ENCODE measurements at places on chromosomes 2 and 18. TPM values are rescaled to one million over a fixed set of nuclear protein-coding genes. Genes with fewer than 3 reads are reported as not detected.
A peak's percentile ranks its signal among the peaks of the same experiment; 100 is the strongest.

- no peak for DNase-seq
Observed at GRCh38 chr2:219737270-219737691, 109.9 kb downstream of the SLC4A3 start.

GRCh38 chr2:38178556-38179419 is 102.8 kb upstream of the CYP1B1 start:
- no peak for DNase-seq

- no peak for DNase-seq
Observed at GRCh38 chr2:1995081-1995480, 250.8 kb upstream of the PXDN start.

DNA sequence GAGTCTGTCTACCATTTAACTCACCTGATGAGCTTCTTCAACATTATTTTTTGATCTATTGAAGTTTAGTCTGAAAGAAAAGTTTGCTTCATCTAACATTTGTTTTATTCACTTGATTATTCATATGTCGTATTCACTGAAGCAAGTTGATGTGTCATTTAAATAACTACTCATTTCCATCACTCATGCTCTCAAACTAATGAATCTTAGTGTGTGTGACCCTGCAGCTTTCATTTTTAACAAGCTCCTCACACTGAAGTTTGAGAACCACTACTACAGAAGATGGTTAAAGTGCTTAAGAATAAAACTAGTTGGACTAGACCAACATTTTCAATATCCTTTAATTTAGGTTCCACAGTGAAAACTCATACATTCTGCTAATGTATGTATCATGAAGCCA is 1.8 kb upstream of the ABI2 start:
- no peak for DNase-seq

DNA sequence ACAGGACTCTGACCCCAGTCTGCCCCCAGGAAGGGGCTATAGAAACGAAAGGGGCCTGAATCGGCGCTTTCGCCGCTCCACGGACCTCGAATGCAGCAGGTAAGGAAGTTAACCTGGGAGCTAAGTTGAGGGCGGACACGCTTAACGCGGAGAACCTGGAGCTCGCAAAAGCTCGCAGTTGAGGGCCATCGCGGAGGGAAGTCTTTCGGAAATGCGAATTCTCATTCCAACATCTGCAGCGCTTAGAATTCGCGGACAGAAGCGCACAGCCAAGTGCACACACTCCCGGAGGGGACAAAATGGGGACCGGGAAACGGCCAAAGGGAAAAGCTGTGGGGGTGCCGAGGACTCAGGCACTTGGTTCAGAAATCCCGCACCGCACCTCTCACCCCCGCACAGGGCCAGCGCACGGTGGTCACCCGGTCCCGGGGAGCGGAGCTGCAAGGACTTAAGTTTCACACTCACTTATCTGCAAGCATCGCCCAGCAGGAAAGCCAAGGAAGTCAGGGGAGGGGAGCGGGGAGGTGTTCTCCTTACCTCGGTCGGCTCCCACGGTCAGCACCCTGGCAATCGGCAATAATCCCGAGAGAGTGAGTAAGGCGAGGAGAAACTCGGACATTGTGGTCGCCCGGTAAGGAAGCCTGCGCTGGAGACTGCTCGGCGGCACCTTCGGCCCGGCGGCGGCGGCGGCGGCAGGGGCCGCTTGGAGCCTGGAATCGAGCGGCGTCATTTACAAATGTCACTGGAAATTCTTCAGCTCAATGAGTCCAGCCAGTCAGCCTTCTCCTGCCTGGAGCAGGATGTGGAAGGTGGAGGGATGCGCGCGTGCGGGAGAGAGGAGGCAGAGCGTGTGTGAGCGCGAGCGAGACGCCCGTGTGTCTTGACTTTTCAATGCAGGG is 456 bp downstream of the LRP1B start:
- peak; percentile 11 for DNase-seq

DNA sequence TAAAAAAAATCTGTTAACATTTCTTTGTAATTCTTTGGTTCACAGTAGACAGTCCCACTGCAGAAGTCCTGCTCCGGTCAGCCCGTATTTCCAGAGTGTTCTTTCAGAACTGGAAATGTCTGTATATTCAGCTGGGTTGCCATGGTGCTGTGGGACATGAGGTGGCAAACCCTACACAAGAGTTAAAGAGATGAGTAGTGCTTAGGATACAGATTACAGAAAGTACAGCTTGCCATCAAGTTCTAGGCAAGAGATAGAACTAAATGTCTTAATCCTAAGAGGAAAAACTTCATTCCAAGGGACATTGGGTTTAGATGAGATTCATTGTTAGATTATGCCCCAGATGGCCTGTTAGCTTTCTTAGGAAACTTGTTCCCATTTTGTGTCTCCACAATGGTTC is 60.1 kb downstream of the FMNL2 start:
- no peak for DNase-seq

DNA sequence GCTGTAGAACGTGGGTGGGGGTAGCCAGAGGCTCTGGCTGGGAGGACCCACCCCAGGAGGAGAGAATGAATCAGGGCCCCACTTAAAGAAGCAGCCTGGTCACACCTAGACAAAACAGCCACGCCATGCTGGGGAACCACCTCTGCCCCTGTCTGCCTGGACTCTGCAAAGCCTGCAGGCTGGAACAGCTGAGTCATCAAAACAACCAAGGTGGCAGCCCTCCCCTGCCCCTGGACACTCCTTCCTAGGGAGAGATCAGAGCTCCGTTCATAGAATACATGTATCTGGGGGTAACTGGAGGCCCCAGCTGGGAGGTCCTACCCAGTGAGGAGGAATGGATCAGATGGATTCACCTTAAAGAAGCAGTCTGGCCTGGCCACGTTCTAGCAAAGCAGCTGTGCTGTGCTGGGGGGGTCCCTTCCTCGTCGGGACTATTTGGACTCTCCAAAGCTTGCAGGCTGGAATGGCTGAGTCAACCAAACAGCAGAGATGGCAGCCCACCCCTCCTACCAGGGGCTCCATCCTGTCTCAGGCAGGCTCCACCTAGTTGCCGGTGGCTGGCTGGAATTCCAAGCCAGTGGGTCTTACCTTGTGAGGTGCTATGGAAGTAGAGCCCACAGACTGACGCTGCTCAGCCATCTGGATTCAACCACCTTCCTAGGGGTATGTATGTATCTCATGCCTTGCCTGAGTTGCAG is 50.5 kb upstream of the NT5C1B start:
- no peak for DNase-seq

- no peak for DNase-seq
Observed at GRCh38 chr2:82837588-82838304, 1621.3 kb downstream of the SUCLG1 start.

GRCh38 chr18:74598350-74599001 is 806 bp downstream of the ZNF407 start:
- peak; percentile 72 for DNase-seq

DNA sequence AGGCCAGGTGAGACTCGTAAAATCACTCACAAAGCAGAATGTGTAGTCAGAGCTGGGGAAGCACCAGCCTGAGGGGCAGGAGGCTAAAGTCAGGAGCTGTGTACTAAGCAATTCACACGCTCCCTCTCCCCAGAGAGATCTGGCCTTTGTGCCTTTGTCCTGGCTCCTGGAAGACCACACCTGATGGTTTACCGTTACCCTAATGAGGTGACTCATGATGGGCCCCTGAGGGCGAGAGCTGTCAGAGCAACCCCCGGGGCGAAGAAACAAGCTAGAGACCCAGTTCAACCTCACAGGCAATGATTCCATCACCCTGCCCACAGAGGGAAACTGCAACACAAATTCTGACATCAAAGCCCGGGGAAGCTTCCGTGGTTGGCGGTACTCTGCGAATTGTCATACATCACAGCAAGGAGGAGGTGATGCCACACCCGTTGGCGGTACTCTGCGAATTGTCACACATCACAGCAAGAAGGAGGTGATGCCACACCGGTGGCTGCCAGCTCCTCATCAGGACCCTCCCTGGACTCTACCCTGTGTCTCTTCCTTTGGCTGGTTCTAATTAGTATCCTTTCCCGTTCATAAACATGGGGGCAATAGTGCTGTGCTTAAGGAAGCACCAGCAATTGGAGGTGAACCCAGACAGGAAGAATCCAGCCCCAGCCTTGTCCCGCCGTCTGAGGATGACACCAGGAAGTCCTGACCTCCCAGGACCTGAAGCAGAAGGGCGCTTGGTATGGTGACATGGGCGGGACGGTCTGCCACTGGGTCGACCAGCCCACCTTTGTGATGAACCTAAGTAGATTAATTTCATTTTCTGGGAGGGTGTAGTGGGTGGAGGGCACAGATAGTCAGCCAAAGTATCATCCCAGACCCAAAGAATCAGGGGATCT is 30.5 kb downstream of the B3GNT7 start:
- DNase-seq = peak; percentile 62

GRCh38 chr2:104286841-104287240 is 567.1 kb upstream of the POU3F3 start:
- no peak for DNase-seq

DNA sequence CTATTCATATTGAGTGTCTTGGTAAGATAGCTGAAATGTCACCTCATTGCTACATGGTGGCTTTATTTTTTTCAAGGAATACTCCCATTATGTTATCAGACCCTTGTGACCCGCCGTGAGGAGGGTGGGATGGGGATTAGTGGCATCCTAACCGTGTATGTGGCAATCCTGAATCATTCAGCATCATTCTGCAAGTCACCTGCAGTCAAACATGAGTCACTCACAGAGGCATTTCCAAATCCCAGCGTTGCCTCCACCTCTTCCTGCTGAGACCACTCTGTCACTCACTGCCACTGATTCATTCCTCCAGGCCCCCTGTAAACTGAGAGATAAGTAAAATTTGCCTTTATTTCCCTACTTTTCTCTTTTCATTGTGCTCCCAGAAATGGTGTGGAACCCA is 307.4 kb upstream of the KLHL29 start:
- DNase-seq = no peak

DNA sequence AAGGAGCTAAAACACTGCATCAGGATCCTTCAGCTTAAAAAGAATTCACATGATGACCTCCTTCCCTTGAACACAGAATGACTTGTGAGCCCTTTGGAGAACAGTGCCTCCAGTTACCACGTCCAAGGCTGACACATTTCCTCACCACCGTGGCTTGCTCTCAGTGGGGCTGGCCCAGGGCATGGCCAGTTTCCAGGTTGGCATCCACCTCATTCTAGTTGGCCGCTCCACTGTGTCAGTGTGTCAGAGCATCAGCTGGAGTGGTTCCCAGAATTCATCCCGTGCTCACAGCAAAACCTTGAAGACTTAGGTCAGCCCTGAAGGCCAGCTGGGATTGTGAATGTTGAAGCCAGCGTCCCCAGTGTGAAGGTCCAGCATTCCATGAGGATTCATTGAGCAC is 158.5 kb downstream of the INSIG2 start:
- no peak for DNase-seq

DNA sequence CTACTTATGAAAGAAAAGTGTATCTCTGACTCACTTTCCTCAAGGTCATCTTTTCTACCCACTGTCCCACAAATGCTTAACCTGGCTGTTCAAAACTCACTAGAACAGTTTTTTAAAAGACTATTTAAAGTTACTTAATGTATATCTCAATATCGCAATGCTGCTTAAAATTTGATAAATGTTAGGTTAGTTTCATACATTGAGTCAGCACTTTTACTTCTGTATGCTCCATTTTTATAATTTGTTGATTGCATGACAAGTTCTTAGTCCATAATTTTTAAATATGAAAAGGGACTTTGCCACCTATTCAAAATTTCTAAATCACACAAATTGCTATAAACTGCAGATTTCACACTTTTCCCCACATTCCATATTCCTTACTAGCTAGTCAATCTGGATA is 231.7 kb upstream of the SLC39A10 start:
- DNase-seq = no peak

GRCh38 chr2:104033399-104033798 is 820.5 kb upstream of the POU3F3 start:
- DNase-seq = no peak

ANKRD30BL gene
- not detected for total RNA-seq

NETO1 gene
- not detected for total RNA-seq

RGPD5 gene
- 8.1 TPM for total RNA-seq

NYAP2 gene
- not detected for total RNA-seq

SLC4A3 gene
- total RNA-seq = not detected

CYTIP gene
- 234 TPM for total RNA-seq

Measured in activated CD4-positive, alpha-beta T cell treated with anti-CD3 and anti-CD28 coated beads, Interleukin-2, amount 10 ng/mL, durations not matched to agents 7 days and 5 days (primary cell).